Osteoblast (primary cell): ENCODE measurements at places on chromosomes 1 and 21. TPM values are rescaled to one million over a fixed set of nuclear protein-coding genes. Genes with fewer than 3 reads are reported as not detected.

- no peak for DNase-seq
Measured at GRCh38 chr21:35090403-35090802, 41.3 kb upstream of the RUNX1 start.

DNA sequence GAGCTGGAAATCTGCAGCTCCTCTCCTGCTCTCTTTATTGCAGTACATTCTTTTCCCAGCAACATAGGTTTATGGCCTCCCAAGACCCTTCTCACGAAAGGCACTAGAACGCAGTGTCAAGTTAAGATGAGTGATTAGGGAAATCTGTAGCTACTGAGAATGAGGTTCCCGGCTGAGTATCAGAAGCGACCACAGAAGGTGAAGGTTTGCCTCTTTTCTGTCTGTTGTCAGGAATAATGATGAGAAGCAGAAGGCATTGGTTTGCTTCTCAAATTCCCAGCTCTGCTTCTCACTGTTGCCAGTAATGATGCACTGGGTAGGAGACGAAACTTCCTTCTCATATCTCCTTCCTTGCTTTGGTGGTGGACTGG, 128.4 kb downstream of the NTMT2 start:
- peak; percentile 77 for DNase-seq

- DNase-seq = peak; percentile 95
Measured at GRCh38 chr21:43758111-43758641, 17.9 kb downstream of the CSTB start.

DNA sequence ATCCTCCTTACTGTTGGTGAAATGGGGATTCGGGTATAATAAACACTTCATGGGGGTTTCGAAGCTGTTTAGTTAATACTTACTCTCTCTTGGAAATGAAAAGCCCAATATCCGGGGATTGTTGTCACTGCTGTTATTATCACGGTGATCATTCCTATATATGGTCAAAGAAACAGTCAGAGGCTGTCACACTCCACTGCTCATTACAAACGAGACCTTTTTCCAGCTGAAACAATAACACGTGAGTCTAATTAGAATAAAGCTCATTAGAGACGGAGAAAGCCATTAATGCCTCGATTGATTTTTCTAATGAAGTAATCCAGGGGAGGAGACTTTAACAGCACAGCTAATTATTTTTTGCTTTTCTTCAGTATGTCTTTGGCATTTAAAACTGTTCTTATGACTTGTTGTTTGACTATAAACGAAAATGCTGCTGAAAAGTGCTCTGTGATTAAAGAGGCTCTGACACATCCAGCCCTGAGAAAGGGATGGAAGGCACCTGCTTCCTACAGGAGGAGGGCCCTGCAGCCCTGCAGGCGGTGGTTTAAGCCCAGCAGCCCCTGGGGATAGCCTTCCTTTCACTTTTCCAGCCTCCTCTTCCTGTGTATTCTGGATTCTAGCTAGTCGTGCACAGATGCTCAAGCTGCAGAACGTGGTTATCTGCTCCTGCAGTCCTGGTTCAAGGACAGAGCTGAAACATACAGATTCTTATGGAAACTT, 143.6 kb downstream of the EDEM3 start:
- no peak for DNase-seq

NBPF4 gene
- under 0.01 TPM in 1 of 2 replicates, not detected in the other for total RNA-seq
